Activated naive CD8-positive, alpha-beta T cell treated with anti-CD3 and anti-CD28 coated beads, Interleukin-2, amount 10 ng/mL, durations not matched to agents 7 days and 5 days (primary cell): ENCODE measurements at places on chromosomes 12 and 14. TPM values are rescaled to one million over a fixed set of nuclear protein-coding genes. Genes with fewer than 3 reads are reported as not detected.

DNA sequence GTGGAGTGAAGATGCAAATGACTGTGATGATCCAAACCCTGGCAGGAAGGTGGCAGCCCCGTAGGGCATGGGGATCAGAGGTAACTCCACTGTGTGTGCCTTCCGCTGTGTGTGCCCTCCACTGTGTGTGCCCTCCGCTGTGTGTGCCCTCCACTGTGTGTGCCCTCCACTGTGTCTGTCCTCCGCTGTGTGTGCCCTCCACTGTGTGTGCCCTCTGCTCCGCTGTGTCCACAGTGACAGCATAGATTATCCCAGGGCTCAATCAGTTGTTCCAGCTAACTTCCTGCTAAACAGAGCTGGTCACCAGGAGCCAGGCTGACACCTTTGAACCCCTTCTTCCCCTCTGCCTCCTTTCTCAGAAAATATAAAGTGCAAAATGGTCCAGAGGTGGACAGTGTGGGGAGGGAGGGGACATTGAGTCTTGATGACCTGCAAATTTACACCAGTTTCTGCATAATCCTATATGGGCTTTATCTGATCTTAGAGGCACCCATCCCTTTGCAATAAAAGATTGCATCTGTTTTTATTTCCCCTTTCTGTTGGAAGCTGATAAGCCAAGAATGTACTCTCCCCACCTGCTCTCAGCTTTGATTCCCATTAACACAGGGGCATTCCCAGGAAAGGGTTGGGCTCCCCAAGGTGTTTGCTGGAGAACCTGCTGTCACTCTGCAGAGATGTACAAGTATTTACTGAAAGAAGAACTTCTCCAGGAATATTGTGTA, 21.6 kb upstream of the HNF1A start:
- DNase-seq = no peak

GRCh38 chr12:11810206-11810545, 160.7 kb downstream of the ETV6 start:
- DNase-seq = no peak

DNA sequence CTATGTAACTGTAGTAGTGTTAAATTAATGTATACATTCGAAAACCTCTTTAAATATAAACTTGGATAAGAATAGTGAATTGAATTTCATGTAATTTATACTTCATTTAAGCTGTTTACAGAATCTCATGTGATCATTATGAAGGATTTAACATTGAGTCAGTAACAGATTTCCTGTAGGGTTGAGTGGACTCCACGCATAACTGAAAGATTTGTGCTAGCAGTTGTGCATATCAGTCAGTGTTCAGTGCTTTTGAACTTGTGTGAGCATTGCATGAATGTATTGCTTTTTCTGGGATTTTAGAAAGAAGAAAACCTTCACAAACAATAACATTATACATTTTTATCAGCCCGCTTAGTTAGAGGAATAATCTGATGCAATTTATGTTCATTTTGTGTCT, 1435.3 kb downstream of the LRFN5 start:
- DNase-seq = no peak

- DNase-seq = no peak
These were observed 315.2 kb upstream of the G2E3 start for GRCh38 chr14:30243805-30244204.

- no peak for DNase-seq
These were observed 85.3 kb upstream of the PAWR start for GRCh38 chr12:79776111-79776510.

- no peak for DNase-seq
These were observed 96.2 kb upstream of the ALX1 start for GRCh38 chr12:85183855-85184254.

- peak; percentile 11 for DNase-seq
These were observed 18.3 kb downstream of the SLC25A47 start for GRCh38 chr14:100341301-100342031.

- no peak for DNase-seq
These were observed 4.9 kb upstream of the SMAGP start for GRCh38 chr12:51275088-51275487.

- no peak for DNase-seq
These were observed 66.5 kb downstream of the SLC25A47 start for GRCh38 chr14:100389497-100390104.

Gene CEBPE
- 1.8 TPM for total RNA-seq

Gene GALNT8
- 0.33 TPM for total RNA-seq

Gene LRRK2
- 0.40 TPM for total RNA-seq

Gene FERMT2
- 0.23 TPM for total RNA-seq

Gene PROX2
- 0.69 TPM for total RNA-seq

Gene HEBP1
- 17.6 TPM for total RNA-seq

Gene CD4
- 3.0 TPM for total RNA-seq
